ENCODE measurements at places on chromosomes 3 and 15.
A peak's percentile ranks its signal among the peaks of the same experiment; 100 is the strongest.

- no peak for DNase-seq
These were observed 270.2 kb downstream of the ROBO1 start for GRCh38 chr3:79497447-79498111.

DNA sequence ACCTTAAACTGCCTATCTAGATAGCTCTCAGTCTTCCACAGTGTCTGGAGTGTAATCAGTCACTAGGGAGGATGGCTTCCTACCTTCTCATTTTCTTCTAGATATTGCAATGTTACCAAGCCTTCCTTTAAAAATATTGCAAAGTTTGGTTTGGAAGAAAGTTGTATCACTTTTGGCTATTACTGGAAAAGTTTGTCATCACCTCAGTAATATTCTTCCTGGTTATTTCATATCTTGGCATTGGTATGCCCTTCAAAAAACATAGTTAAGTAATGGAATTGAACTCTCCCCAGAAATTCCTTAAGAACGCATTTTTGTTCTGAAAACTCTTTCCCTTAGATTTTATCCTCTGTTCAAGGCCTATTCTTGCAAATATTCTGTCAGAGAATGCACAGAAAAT, 179.3 kb upstream of the MME start:
- DNase-seq, result no peak

GRCh38 chr15:53320816-53321215, 438.6 kb downstream of the WDR72 start:
- DNase-seq, result no peak

DNA sequence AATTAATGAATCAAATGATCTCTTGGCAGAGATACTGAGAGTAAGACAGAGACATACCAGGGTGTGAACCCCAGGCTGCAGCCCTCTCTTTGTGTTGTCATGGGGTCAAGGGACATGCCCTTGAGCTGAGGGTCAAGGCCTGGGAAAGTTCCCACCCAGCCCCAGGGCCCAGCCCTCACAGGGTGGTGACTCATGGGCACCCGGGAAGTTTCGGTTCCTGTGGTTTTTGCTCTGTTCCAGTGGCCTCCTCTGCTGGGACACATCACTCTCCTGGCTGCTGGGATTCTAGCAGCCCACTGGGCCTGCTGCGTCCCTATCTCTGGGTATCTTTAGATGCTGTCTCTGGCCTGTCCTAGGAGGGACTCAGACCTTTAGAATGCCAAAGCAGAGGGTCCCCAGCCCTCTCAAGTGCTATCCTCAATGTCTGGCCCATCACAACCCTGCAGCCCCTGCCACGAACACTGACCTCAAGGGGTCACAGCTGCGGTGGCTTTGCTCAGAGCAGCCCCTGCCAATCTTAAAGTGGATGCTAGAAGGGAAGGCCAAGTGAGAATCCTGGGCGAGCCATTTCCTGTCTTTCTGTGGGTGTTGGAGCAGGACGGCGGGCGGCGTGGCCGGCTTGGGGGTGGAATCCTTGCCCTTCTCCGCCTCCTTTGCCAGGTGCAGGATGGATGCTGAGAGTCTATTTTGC, 148.4 kb upstream of the TLE3 start:
- DNase-seq, result no peak

DNA sequence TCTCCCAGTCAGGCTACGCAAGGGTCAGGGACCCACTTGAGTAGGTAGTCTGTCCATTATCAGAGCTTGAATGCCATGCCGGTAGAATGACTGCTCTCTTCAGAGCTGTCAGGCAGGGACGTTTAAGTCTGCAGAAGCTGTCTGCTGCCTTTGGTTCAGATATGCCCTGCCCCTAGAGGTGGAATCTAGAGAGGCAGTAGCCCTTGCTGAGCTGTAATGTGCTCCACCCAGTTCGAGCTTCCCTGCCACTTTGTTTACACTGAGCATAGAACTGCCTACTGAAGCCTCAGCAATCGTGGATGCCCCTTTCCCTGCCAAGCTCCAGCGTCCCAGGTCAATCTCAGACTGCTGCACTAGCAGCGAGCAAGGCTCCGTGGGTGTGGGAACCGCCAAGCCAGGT, 57.5 kb upstream of the SETMAR start:
- DNase-seq, result no peak

- DNase-seq, result no peak
These were observed 11.0 kb downstream of the TCF12 start for GRCh38 chr15:56929399-56929798.

GRCh38 chr15:47944637-47945288, 176.0 kb upstream of the SLC24A5 start:
- no peak for DNase-seq

DNA sequence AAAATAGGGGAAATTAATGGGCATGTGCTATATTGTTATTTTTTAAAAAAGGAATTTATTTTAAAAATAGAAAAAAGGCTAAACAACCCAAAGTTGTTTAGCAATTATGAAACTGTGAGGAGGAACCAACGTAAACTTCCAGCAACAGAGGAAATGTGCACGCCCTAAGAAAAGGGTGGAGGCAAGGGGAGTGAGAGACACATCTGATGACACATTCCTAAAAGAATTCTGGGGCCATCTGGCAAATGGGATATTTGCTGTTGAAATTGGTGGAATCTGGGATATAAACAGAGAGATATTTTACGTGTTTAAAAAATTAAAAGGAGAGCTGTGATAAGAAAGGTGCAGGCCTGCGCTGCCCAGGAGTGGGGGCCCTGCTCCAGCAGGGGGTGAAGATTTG, 50.8 kb upstream of the MUC13 start:
- no peak for DNase-seq

DNA sequence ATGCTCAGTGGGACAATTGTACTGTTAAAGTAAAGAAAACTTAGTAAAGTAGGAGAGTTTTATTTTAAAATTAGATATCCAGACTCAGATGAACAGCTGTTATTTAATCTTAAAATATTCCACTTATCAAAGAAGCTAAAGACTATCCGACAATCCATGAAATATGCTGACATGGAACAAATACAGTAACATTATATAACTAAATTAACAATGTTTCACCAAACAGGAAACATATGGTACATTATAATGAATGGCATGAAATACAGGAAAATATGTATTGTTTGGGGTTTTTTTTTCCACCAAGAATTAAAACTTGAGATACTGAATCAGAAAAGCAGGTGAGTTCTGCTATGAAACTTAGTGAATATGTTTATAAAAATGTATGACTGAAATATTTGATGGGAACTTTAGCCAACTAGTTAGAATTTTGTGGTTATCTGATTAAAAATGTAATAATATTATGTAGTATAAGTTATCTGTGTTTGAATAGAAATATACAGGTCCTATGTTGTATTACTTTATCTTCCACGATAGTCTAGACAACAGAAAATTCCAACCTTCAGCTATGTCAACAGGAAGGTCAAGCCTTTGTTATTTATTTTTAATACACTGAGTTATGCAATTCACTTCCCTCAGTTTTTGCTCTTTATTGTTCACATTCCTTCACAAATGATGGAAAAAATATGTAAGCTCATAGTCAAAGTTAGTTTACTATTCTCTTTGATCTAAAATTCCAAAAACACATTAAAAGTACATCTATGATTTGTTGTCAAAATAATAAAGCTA, 72.7 kb downstream of the UACA start:
- no peak for DNase-seq

DNA sequence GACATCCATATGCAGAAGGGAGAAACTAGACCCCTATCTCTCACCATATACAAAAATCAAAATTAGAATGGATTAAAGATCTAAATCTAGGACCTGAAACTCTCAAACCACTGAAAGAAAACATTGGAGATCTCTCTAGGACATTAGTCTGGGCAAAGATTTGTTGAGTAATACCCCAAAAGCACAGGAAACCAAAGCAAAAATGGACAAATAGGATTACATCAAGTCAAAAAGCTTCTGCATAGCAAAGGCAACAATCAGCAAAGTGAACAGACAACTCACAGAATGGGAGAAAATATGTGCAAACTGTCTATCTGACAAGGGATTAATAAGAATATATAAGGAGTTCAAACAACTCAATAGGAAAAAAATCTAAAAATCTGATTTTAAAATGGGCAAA, 54.8 kb downstream of the MYO9A start:
- DNase-seq, result no peak

DNA sequence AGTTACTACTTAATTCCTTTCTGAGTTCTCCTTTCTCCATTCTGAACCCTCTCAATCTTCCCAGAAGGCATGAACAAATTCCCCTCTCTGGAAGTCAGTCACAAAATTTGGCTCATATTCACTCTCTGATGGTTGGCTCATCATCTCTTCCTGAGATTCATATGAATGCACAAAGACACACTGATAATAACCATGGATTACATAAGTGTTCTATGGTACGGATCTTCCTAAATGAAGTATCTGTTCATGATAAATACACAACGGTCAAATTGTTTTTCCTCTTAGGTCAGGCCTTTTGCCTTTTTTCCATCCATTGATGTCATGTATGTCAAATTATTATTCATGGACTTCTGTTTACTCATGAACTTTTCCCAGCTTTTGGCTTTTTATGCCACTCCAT, 162.6 kb downstream of the P2RY1 start:
- DNase-seq, result no peak

DNA sequence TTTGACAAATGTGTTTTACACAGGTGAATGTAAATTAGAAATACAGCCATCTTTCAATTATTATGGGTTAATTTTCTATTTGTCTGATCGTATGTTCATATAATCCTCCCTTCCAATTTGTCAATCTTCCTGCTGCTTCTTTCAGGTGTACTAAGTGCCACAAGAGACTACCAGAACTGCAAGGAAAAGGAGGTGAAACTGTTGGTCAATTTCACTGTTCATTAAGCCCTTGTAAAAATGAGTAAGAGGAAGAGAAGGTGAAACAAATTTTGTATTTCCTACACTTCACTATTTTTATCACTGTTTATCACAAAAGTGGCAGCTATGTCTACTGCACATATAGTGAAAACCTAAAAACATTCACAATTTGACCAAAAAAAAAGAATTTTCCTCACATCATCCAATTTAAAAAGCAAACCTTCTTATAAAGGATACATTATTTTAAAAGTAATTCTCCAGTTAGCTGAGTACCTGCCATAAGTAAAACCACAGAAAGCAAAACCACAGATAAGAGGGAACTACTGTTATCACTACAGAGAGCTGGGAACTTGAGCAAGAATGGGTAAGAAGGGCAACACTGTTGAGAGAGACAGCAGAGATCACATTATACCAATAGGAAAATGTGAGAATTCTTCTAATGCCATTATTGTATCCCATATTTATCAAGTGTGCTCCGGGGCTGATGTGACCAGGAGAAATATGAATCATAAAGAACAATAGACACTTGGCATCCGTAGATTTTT, 163.0 kb downstream of the TBC1D5 start:
- DNase-seq, result no peak

DNA sequence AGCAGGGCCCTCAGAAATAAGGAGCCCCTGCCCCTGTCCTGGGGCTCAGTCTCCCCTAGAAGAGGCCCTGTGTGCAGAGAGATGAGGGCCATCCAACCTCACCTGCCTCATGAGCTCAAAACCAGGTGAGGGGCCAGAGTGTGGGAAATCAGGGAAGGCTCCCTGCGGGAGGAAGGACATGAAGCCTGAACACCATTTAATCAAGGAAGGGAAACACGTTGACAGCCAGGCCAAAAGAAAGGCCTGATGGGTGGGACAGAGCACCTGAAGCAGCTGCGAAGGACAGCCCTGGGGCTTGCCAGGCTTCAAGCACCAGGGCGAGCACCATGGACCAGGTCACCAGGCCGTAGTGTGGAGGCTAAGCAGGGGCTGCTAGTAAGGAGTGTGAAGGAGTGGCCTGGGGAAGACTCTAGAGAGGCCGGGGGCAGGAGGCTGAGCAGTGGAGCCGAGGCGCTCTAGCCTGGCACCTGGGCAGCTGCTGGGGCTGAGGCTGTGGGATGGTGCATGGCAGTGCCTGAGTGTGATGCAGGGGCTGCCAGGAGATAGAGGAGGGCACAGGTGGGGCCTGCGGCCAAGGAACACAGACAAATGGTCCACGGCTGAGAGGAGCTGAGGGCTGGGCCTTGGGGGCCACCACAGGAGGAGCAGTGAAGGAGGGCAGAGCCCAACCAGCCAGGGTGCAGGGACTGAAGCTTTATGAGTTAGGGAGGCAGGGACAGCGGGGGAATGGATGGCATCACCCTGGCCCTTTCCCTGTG, 16.1 kb downstream of the ACAA1 start:
- no peak for DNase-seq

- DNase-seq, result no peak
These were observed 134.9 kb downstream of the FEZF2 start for GRCh38 chr3:62238431-62238830.

GRCh38 chr15:28989239-28989830, 103.6 kb downstream of the APBA2 start:
- DNase-seq, result peak; percentile 17

DNA sequence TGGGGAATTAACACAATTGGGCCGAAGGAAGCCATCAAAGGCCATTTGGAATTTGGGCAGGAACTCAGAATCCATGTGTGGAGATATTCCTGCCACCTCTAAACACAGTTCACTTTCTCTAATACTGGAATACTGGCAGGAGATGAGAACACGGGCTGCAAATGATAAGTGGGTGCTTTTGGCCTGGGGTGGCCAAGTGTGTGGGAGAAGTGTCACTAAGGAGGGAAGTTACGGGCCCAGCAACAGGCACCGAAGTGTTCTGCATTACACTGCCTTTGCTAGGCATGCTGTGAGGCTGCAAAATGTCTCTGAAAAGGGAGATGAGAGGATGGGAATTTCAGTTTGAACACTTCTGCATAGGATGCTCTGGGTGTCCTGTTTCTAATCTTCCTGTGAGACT, 89.4 kb upstream of the FEZF2 start:
- no peak for DNase-seq

DNA sequence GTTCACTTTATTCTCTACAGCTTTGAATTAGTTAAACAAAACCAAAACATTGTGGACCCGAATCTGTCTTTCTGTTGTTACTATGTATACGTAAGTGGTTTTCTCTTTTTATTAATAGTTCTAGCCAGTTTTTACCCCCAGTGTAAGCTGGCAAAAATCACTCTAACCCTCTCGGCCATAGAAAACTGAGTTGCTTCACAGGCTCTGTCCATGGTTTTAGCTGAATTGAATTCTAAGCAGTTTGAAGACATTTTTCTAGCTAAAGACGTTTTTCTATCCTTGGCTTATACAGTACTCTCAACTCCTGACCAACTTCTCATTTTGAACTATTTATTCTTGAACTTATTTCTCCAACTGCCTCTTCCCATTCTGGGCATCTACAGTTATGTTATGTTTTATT, 62.9 kb downstream of the CDIN1 start:
- no peak for DNase-seq

DNA sequence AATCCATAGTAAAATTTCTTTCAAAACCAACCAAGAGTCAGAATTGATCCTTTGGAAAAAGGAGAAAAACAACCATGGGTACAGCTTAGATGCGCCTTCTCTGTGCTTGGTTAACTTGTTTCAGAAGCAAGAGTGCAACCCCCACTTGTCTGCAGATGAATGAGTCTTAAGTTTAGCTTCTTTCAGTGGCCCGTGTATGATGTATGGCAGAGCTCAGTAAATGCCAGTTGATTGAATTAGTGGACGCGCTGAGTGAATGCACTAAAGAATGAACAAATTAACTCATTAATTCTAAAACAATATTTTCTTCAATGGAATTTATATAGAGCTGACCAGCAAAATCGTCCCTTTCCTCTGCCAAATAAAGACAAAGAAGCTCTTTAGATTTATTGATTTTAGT, 67.0 kb upstream of the ARHGEF3 start:
- DNase-seq, result no peak

GRCh38 chr15:81384891-81385720, 11.1 kb upstream of the TMC3 start:
- DNase-seq, result no peak
